ENCODE measurements at places on chromosomes 13 and 19. TPM values are rescaled to one million over a fixed set of nuclear protein-coding genes. Genes with fewer than 3 reads are reported as not detected.

DNA sequence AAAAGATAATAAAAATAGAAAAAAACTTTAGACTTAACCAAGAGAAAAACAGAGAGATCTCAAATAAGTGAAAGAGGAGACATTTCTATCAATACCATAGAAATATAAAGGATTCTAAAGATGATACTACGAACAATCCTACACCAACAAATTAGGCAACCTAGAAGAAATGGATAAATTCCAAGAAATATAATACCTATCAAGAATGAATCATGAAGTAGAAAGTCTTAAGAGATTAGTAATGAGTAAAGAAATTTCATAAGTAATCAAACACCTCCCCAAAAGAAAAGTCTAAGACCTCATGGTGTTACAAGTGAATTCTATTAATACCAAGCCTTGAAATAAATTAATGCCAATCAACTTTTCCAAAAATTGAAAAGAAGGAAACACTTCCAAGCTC lies 1584.5 kb upstream of the MIR17HG start:
- no peak for DNase-seq

The RNF17 gene
- not detected for total RNA-seq

GRCh38 chr13:21232599-21232998 lies 56.1 kb downstream of the MRPL57 start:
- DNase-seq: no peak

DNA sequence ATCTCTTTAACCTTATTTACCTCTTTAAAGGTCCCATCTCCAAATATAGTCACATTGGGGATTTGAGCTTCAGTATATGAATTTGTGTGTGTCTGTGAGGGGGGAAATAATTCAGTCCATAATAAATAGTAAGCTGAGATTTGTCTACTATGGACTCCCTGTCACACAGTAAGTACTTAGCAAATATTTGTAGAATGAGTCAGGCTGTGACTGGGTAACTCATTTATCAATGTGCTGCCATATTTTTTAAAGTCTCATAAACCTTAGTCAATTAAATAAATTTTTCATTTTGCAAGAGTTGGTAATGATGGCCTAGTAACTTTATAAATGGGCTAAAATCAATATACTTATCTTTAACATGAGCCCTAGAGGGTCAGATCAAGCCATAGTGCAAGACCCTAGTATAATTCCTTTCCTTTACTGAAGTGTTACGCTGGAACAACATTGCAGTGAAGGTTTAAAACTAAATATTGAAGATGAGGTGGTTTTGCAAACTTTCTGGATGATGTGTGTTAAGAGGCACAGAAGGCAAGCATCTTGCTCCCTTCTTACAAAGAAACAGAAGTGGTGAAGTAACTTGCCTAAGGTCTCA lies 305.1 kb downstream of the KCNRG start:
- DNase-seq: no peak

DNA sequence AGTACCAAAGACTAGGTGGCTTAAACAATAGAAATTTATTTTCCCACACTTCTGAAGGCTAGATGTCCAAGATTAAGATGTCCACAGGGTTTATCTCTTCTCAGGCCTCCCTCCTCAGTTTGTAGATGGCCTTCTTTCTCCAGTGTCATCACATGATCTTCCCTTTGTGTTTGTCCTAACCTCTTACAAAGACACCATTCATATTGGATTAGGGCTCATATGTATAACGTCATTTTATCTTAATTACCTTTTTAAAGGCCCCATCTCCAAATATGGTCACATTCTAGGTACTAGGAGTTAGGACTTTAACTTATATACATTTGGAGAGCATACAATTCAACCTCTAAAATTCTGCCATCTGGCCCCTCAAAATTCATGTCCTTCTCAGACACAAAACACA lies 34.3 kb downstream of the N4BP2L2 start:
- DNase-seq: no peak

DNA sequence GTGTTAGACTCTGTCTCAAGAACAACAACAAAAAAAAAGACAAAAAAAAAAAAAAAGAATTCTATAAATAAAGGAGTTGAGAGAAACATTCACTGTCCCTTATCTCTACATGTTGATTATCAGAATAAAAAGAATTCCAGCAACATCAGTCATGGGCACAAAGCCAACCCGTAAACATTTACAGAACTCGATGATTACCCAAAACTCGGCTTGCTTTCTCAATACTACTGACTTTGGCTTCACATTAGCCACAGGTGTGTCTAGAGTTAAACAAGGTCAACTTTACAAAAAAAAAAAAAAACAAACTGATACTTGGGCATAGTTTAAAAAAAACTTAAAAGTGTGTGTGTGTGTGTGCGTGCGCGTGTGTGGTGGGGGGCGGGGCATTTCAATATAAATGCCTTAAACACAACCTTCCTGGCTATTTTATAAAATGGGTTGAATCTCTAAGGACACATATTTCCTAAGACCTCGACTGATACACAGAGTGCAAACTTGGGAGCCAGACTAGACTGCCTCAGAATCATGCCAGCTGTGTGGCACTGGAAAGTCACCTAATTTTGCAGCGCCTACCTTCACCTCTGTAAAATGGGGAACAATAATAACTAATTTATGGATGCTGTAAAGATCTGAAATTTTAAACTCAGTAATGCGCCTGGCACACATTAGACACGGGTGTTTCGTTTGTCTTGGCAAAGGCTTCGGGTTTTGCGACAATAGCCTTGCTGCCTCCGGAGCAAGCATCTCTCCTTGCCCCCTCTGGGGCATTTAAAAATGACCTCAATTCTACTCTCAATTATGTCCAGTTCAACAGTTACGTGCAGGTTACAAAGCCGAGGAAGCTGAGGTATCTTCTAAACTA lies 922 bp downstream of the EBPL start:
- DNase-seq: no peak

DNA sequence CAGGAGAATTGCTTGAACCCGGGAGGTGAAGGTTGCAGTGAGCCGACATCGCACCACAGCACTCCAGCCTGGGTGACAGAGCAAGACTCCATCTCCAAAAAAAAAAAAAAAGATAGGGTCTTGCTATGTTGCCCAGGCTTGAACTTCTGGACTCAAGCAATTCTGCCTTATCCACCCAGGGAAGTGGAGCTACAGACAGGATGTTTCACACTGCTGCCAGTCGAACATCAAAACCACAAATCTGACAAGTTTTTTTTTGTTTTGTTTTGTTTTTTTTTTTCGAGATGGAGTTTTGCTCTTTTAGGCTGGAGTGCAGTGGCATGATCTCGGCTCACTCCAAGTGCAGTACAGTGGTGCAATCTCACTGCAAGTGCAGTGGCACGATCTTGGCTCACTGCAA lies 10.8 kb downstream of the XPO4 start:
- no peak for DNase-seq

GRCh38 chr19:56142087-56142787 lies 1.1 kb downstream of the ZNF444 start:
- DNase-seq: no peak

DNA sequence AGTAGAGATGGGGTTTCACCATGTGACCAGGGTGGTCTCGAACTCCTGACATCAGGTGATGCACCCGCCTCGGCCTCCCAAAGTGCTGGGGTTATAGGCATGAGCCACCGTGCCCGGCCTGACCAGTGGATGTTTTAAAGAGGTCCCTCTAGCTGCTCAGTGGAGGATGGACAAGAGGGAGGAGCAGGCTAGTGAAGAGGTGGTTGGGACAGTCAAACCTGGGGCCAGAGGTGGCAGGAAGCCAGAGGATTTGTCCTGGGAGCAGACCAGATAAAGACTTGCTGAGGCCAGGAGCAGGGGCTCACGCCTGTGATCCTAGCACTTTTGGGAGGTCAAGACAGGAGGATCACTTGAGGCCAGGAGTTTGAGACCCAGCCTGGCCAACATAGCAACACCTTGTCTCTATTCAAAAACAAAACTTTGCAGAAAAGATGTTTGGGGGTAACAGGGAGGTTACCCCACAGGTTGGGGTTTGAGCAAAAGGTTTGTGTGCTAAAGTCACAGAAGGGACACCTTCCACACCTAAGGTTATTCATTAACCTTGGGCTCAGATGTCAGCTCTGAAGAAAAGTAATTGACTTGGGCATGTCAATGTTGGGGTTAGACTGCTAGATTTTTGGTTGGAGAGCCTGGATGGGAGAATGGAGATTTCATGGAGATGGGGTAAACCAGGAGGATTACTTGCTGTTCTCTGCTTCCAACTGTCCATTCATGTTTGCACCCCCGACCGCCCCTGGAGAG lies 9.0 kb downstream of the BCAM start:
- DNase-seq: no peak

The IGFL2 gene
- not detected for total RNA-seq

The TTYH1 gene
- 1.3 TPM for total RNA-seq

DNA sequence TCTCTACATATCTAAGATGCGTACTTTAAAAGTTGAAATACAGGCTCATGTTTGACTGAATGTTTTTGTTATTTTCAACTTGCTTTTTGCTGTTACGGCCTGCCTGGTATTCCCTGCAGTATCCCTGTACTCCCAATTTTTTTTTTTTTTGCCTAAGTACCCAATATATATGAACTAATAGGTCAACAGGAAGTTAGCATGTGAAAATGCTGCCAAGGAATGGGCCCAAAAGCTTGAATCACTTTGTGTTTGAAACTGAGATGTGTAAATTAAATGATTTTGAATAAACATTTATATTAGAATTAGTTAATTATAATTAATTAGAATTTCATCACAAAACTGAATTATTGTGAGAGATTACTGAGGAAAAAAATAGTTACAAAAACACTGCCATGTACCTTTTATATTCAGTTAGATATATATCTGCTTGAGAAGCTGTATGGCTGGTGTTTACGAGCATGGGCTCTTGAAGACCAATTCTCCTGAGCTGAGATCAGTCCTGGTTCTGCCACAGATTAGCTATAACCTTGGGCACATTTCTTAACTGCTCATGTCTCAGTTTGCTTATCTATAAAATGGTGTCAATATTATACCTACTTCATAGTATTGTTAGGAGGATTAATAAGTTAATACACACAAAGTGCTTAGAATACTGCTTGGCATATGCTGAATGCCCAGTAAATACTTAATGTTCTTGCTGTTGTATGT lies 16.0 kb downstream of the TDRD3 start:
- no peak for DNase-seq

Measured in cardiac septum (tissue), 1 donor.